ENCODE measurements at places on chromosomes 1 and 21.

GRCh38 chr1:203592730-203593129, 33.9 kb upstream of the ATP2B4 start:
- DNase-seq = no peak

- DNase-seq = no peak
These were observed 40.1 kb downstream of the CD2 start for GRCh38 chr1:116794371-116794770.

DNA sequence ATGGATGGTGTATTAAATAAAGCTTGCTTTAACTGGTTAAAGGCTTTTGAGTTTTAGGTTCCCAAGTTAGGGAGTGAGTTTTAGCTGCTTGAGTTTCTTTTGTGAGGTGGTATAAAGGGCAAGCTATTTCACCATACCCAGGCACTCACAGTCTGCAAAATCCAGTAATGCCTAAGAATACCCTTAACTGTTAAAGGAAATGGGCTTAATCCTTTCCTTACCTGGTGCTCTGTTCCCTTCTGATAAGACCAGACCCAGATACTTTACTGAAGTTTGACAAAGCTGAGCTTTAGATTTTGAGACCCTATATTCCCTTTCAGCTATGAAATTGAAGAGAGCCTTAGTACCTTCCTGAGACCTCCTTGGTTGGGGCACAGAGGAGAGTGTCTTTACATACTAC, 30.3 kb downstream of the MSTO1 start:
- no peak for DNase-seq

- no peak for DNase-seq
These were observed 8.9 kb upstream of the C1orf216 start for GRCh38 chr1:35727434-35728040.

- no peak for DNase-seq
These were observed 180.5 kb downstream of the DYRK1A start for GRCh38 chr21:37546949-37547614.

GRCh38 chr1:180849031-180849775, 63.5 kb upstream of the KIAA1614 start:
- DNase-seq = no peak

DNA sequence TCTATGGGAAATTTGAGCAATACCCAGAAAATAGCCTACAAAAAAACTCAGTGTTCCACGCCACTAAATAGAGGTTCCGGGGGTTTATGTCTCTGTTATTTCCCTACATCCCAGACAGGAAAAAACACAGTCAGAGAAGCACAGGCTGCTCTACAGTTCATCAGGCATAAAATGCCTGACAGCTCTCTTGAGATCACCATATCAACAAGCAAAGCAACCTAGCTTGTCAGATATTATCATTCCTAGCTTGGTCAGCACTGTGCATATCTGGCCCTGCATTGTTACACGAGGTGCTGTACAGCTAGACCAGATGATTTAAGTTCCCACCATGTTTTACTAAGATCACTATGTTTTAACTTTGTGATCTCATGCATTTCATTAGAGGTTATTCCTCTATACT, 172.6 kb downstream of the PTPRC start:
- DNase-seq = no peak

DNA sequence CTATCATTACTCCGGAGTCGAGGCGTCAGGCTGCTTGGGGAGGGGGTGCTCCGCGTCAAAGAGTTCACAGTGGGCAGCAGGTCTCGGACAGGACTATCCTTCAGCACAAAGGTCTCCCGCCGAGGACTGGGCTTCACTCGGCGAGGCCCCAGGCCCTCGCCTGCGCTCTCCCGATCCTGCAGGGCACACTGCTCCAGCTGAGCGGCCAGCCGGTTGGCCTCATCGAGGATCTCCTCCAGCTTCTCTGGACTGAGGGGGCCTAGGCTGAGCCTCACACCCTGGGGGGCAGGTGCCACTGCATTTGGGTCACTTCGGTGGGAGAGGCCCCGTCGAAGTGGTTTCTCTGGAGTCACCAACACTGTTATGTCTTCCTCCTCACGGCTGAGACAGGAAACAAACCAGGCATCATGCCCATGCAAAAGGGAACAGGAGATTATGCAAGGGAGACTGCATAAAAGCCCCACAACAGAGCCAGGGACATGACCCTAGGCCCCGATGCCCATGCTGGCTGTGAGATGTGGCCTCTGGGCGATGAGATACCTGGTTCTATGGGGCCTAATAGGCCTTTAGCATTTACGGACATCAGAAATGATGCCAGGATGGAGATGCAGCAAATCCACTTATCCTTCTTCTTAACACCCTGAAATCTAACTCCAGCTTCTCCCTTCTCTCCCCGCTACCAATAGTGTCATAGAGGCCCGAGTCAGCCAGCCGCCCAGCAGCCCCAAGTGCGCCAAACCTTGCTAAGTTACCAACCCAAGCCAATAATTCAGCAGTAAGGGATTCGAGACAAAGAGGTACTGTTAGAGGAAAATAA, 1.1 kb downstream of the PSRC1 start:
- DNase-seq = no peak
